Ammon's horn (tissue), 1 donor: ENCODE measurements at places on chromosomes 4 and X.

DNA sequence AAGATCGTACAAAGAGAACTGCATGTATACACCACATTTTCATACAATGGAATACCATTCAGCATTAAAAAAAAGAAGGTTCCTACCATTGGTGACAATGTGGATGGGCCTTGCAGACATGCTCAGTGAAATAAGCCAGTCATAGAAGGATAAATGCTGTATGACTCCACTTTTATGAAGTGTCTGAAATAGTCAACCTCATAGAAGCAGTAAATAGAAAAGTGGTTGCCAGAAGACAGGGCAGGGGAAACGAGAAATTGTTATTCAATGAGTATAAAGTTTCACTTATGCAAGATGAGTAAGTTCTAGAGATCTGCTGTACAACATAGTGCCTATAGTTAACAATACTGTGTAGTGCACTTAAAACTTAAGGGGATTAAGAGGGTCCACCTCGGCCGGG is 257.5 kb upstream of the FTHL17 start:
- DNase-seq: no peak

DNA sequence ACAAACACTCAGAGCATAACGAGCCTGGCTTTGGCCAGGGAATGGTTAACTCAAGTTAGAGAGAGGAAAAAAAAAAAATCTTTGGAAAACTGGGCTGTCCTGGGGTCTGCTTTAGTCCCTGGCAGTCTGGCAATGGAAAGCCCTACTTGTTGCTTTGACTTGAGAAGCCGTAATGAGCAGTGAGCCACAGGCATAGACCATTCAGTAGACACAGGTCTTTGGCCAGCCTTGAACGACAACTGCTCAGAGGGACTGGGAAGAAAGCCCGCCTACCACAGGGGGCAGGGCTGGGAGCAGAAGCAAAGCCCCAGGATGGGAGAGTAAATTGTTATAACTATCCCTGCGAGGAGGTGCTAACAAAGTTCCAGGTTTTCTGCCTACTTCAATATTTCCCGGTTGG is 25.9 kb downstream of the SLC25A43 start:
- peak; percentile 42 for DNase-seq

DNA sequence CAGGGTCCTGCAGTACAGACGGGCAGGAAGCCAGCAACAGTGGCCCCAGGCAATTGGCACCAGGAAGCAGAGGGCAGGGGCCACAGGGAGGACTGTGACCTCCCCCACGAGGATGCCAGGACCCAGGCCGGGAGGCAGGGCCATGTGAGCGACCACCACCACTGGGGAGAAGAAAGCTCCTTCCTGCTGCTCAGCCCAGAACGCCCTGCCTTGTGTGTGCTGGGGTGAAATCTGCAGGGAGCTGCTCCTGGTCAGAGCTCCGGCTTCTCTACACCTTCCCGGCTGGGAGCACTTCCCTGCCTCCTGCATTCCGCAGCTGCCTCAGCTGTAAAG is 100.4 kb downstream of the HMX1 start:
- no peak for DNase-seq

- DNase-seq: no peak
Measured at GRCh38 chrX:63913719-63914118, 128.7 kb upstream of the ARHGEF9 start.

GRCh38 chr4:187999406-187999932 is 3.9 kb downstream of the ZFP42 start:
- DNase-seq: no peak

DNA sequence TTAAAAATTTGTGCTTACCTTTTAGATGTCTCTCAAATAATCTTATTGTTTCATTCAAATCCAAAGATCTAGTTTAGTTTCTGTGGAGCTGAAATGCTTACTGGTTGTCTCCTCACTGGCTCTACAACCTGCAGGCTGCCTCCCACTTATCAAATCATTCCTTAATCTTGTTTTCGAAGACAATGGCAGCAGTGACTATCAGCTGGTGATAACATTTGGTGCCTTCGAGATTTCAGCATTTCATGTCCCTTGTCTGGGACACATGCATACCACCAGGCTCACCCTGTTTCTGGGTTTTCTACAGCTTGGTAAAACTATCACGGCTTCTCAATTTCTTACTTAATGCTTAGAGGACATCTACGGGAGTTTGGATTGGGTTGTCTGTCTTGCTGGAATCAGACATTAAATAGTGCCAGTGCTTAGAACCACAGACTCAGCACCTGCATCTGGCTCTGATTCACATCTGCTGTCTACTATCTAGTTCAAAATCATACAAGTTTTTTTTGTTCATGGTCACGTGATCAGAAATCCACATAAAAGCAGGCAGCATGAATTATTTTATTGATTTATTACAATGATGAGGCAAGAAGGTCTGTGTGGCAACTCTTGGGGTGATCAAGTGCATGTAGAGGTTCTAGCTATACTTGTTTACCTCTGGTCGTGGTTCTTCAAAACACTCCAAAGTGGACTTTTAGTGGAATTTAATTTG is 32.0 kb upstream of the SMARCAD1 start:
- DNase-seq: no peak

GRCh38 chr4:84392951-84393590 is 106.0 kb downstream of the NKX6-1 start:
- DNase-seq: no peak

DNA sequence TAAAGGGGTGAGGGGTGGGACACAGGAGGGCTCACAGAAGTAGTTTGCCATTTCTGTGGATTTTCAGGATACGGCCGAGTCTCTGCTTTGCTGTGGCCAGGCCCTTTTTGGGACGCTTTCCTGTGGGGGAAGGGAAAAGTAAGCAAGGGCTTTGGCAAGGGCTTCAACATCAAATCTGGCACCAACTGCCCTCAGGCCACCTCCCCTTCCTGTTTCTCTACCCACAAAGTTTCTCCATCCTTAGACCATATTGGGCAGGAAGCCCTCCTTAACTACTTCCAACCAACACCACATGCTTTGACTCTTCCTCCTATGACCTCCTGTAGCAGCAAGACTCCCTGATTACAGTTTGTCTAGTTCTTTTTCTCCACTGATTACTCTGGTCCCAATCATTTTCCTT is 105.1 kb downstream of the PHF8 start:
- peak; percentile 1 for DNase-seq

DNA sequence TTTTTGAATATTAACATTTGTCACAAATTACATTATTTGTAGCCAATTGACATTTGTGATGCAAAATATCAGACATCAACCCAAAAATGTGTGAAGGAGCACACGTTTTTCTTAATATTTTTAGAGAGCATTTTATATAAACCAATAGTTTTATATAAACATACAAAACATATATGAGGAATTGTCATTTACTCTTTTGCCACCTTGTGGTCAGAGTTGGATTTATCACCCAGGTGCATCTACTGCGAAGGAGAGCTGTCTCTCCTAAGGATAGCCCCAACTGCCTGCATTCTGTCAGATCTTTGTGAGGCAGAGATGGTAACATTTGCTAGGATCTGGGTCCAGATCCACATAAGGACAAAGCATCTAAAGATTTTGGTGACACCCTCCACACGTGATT is 2.5 kb upstream of the USP27X start:
- DNase-seq: peak; percentile 42

DNA sequence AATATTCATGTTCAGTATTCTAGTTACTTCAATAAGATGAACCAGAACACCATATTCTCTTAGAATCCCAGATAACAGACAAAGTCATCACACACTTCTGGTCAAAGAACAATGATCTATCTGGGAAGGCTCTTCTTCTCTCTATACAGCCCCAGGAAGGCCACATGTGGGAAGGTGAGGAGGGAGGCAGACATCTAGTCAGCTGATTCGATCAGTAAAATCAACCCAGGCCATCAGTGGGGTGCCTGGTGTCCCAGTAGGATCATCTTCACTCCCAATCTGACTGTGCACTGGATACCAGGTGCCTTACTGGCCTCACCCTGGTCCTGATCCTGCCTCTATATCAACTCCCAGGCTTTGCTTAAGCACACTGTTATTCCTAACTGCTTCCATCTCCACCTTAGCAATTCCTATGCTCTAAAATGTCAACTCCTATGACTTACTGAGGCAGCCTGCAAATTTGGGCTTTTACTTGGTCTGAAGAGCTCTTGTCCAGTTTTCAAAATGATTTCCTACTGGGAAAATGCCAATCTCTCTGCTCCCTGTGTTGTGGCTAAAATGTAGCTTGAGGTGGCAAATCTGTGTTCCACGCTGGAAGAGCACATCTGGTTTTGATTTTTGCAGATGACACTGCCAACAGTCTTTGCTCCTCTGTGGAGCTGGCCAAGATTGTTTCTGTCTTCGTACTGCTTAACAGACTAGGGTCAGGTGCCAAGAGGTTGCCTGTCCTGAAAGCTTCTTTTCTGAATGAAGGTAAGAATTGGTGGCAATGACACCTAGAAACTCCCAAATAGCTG is 128.7 kb downstream of the MGST2 start:
- no peak for DNase-seq

- no peak for DNase-seq
Measured at GRCh38 chrX:48695925-48696300, 621 bp upstream of the SUV39H1 start.

DNA sequence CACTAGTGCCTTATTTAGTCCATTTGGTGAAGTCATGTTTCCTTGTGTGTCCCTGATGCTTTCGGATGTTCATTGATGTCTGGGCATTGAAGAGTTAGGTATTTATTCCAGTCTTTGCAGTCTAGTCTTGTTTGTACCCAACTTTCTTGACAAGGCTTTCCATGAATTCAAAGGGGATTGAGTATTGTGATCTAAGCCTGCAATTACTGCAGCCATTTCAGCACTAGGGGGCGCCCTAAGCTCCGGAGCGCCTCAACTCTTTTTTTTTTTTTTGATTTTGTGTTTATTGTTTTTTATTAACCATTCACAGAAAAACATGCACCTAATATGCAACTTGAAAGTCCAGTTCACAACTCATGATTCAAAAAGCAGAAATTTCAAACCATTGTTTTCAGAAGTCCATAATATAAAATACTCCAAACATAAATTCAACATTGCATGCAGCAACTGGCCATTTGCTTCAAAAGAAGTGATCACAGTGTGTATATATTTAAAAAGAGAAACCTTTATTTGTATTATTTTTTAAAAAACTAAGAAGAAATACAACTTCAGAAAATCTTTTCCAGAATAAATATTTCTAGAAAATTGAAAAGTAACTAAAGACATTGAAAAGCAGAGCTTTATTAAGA is 59.2 kb downstream of the PTPN13 start:
- no peak for DNase-seq

- peak; percentile 13 for DNase-seq
Measured at GRCh38 chr4:128716338-128716737, 93.2 kb upstream of the JADE1 start.

GRCh38 chr4:113673450-113673849 is 88.1 kb downstream of the CAMK2D start:
- DNase-seq: no peak

GRCh38 chrX:4655743-4656142 is 942.3 kb upstream of the PRKX start:
- DNase-seq: no peak

DNA sequence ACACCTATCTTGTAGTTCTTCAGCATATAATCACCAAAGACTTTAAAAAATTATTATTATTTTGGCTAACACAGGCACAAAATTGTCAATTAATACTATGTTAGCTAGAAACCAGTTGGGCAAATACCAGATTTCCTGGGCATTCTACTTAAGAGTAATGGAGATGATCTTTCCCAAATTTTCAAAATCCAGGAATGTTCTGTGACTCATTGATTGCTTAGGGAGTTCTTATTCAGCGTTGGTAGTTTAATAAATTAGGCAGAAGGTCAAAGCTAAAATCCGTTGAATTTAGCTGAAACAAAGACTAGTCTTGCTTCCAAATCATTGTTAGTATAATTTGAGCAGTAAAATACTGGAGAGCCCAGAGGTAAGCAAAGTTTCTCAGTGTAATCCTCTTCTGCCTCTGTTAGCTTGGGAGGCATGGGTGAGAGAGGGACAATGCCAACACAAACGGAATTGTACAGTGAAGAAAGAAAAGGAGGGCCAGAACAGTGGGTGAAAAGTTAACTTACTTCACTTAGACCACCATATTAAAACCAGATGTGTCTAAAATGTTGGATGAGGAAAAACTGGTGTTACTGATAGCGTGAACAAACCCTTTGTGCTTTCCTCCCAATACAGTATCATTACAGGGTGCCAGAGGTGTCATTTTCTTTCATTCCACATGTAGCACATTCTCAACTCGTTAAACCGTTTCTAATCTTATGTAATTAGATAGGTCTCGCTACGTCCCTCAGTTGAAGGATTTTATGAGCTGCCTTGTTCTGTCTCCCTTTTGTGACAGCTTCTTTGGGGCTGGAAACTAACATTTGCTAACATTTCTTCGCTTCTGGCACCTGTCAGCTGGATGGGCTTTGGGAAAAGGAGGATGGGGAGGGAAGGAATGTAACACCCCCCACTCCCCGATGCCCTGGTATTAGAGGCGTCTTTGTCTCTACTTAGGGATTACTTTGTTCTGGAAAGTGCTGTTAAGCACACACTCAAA is 87.4 kb upstream of the CITED1 start:
- DNase-seq: no peak

- DNase-seq: no peak
Measured at GRCh38 chr4:138887741-138888140, 127.8 kb upstream of the NOCT start.

- DNase-seq: no peak
Measured at GRCh38 chrX:12920990-12921389, 14.6 kb downstream of the TLR8 start.

DNA sequence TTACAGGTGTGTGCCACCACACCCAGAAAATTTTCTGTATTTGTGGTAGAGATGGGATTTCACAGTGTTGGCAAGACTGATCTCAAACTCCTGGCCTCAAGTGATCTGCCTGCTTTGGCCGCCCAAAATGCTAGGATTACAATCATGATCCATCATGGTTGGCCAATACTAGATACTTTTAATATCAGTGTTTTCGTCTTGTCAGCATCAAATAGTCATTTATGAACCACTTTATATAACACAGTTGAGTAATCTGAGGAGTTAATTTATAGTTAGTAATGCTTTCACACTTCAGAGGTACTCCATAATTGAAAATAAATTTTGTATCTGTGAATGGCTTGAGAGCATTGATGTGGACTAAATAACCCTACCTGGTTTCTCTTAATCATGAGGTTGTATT is 178.6 kb downstream of the TRAM1L1 start:
- no peak for DNase-seq

GRCh38 chr4:145481942-145482208 is 222 bp downstream of the SMAD1 start:
- no peak for DNase-seq

DNA sequence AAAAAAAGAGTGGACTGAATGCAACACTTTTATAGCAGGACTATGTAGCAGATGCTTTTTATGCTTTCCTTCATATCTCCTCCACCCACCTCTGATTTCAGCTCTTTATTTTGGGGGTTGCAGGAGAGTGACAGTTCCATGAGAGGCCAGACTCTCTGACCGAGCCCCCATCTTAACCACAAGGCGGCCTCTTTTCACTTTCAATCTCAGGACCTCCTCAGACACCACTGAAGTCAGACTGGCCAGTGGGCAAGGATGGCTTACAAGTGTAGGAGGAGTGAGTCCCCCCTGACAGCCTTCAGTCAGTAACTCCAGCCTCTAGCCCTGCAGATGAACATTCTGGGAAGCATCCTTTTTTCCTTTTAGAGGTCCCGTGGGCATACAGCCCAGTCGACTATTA is 140.8 kb downstream of the FRAS1 start:
- no peak for DNase-seq
